H1 (cell line): ENCODE measurements at places on chromosomes 6 and 20. TPM values are rescaled to one million over a fixed set of nuclear protein-coding genes. Genes with fewer than 3 reads are reported as not detected.

DNA sequence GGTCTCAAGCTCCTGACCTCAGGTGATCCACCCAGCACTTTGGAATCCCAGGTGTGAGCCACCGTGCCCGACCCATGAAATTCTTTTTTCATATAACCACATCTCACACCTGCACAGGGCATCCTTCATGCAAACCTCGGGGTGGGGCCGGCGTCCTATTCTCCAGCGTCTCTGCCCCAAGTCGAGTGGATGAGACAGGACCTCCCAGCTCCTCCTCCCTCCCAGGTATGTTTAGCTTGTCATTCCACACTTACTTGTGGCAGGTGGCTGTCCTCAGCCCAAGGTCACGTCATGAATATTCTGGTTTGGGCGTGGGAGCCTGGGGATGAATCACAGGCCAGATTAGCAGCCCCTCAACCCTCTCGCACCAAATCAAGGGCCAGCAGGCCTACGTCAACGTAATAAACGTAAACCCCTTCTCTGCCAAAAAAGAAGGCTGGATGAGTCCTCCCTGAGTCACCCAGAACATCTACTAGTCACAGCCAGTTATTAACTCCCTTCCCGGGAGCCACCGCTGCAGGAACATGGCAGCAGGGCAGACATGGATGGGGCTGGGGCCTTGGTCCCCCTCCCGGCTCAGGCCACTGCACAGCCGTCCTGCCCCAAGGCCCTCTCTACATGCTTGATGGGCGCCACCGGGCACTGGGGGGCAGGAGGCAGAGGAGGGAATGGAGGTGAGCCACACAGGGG is 91.7 kb downstream of the YTHDF1 start:
- no peaks in the 10 kb centered on the region for H3K36me3 ChIP-seq
- no peak overlapping the region for H3K4me3 ChIP-seq
- no peak for DNase-seq
- no peaks in the 10 kb centered on the region for H3K27me3 ChIP-seq
- no peak overlapping the region for H3K27ac ChIP-seq
- no peaks in the 10 kb centered on the region for H3K4me1 ChIP-seq

The LGSN gene
- 0.03 and 0.08 TPM in 2 replicates for polyA plus RNA-seq

DNA sequence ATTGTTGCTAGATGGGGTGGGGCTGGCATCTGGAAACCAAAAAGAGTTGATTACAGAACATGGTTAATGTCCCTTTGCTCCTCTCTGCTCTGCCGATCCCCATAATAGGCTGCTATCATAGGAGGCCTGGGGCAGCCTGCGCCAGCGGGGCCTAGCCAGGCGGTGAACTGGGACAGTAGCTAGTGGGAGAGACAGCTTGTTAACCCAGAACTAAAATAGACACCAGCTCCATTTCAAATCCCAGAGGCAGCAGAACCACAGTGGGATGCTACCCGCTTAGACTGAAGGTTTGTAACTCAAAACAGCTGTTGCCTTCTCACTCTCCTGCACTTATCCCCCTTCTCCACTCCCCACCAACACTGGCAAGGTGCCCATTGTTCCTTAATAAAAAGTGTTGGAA is 98.5 kb downstream of the SSR1 start:
- H3K27me3 ChIP-seq = no peaks in the 10 kb centered on the region
- H3K27ac ChIP-seq = no peak overlapping the region
- DNase-seq = no peak
- H3K4me3 ChIP-seq = no peak overlapping the region
- H3K36me3 ChIP-seq = peaks cover 5% of the 10 kb centered on the region; the same call in 1 of the 2 replicates

The HLA-DOA gene
- polyA plus RNA-seq = 89.0 and 120 TPM in 2 replicates

- H3K4me1 ChIP-seq = no peaks in the 10 kb centered on the region
- H3K27ac ChIP-seq = no peak overlapping the region
- H3K4me3 ChIP-seq = no peak overlapping the region
Measured at GRCh38 chr6:114588726-114589125, 245.9 kb upstream of the HS3ST5 start.

The TSBP1 gene
- not detected in 2 replicates for polyA plus RNA-seq

DNA sequence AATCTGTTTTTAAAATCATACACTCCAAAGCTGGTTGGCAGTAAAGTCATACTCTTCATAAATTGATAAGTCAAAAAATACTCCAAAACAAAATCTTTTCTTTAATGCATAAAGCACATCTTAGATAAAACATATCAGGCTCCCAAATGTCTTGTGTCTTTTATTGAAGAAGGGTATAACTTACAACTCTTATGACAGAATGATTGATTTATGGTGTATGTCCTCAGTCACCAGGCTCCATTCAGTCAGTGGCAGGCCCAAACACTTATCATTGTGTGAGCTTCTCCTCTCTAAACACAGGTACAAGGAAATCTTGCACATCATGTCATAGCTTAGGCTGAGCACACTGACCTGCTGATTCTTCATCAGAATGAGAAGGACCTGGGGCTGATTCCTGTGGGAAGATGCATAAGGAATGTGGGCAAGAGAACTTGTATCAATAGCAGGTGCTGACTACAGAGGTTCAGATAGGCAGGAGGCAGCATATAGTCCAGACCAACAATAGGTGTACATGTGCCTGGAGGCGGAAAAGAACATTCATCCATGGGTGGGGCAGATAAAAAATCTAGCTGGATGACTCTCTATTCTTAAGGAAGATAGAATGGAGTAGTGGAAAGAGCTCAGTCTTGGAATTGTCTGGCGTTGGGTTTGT is 1.9 kb downstream of the CALHM5 start:
- H3K4me3 ChIP-seq = no peak overlapping the region
- no peaks in the 10 kb centered on the region for H3K36me3 ChIP-seq
- H3K27ac ChIP-seq = no peak overlapping the region

The B3GALT4 gene
- polyA plus RNA-seq = 2.2 and 3.2 TPM in 2 replicates

DNA sequence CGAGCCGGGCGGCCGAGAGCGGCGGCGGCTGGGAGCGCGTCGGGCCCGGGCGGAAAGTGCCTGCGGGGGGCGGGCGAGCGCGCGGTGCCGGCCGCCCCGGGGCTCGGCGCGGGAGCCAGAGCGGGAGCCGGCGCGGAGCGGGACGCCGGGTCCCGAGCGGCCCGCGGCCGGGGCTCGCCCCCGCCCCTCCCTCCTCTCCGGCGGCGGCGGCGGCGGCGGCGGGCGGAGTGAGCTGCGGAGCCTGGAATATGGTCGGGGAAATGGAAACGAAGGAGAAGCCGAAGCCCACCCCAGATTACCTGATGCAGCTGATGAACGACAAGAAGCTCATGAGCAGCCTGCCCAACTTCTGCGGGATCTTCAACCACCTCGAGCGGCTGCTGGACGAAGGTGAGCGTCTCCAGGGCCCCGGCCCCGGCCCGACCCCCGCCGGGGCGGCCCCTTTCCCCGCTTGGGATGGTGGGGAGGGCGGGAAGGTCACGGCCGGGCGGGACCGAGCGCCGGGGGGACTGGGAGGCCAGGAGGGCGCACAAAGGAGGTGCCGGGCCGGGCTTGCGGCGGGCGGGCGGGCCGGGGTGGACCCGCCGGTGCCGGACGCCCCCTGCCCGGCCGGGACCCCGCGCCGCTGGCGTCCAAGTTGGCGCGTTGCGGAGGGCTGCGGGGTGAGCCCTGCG is 565 bp downstream of the QKI start:
- no peaks in the 10 kb centered on the region for H3K4me1 ChIP-seq
- H3K36me3 ChIP-seq = no peaks in the 10 kb centered on the region
- no peak overlapping the region; the same call in 1 of the 2 replicates for H3K27ac ChIP-seq
- peak overlapping the region; percentile 76 for H3K4me3 ChIP-seq
- no peak for DNase-seq
- H3K27me3 ChIP-seq = no peaks in the 10 kb centered on the region

DNA sequence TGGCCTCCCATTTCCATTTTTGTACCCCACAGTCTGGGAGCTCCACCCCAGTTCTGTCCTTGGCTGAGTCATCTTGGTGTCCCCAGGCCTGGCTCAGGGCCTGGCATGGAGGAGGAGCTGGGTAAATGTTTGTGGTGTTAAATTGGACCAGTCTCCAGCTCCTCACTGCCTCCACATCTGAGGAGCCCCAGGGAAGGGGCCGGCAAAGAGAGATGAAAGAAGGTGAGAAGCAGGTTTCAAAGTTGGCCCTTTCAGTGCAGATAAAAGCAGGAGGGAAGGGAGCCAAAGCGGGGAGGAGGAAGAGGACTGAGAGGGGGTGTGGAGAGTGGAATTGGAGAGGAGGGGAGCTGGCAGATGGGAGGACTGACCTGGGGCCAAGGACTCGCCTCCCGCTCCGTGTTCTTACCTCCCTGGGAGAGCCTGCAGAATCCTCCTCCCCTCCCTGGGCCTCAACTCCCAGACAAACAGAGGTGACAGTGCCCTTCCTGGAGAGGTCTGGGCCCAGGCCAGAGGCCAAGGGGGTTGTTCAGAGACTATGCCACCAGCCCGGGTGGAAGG is 89.0 kb downstream of the CD40 start:
- no peaks in the 10 kb centered on the region for H3K27me3 ChIP-seq
- H3K27ac ChIP-seq = no peak overlapping the region
- H3K4me1 ChIP-seq = peaks cover 3% of the 10 kb centered on the region
- no peak for DNase-seq
- H3K4me3 ChIP-seq = no peak overlapping the region

DNA sequence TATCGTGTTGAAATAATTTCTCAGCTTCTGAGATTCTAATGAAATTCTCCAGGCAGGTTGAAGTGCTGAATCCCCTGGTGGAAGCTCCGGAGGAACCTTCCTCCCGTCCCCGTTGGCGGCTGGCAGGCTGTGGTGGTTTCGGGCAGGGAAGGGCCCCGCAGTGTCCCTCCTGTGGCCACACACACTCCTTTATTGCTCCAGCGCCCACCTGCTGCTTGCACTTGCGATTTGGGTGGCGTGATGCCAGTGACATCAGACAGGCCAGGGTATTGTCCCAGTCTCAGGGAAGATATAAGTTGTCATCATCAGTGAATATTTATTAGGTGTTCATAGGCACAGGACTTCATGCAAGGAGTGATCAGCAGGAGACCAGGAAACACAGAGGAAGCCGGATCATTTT is 530.4 kb downstream of the QKI start:
- H3K4me3 ChIP-seq = no peak overlapping the region
- H3K4me1 ChIP-seq = peaks cover 10% of the 10 kb centered on the region
- no peaks in the 10 kb centered on the region for H3K36me3 ChIP-seq
- H3K27me3 ChIP-seq = no peaks in the 10 kb centered on the region

DNA sequence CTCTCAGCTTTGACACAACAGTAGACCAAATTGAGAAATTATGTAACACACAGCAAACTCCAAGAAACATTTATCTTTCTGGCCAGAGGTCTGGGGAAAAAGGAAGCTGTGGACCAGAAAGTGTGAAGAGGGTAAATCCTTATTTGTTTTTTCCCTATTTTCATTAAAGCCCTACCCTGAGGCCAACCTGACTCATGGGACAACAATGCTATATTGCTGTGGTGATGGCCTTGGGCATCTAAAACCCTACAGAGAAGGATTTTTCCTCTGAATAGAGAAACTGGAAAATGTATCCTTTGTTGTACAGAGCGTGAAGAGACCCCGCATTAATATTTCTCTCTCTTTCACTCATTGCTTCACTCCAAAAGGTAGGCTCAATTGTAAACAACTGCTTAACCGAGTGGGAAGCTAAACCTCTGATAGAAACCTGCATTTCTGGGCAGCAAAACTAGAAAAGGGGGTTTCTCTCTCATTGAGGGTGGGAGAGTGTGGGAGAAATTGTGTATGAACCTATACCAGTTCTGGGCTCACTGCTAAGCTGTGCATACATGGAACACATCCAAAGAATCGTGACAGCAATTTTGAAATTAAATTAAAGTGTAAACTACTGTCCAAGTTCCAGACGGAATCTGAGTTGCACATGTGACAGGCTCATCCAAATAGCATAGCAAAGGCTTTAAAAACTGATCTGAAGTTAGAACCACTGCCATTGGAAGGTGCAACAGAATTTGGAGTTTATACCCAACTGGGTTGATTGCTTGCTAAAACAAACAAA is 175.5 kb downstream of the CLVS2 start:
- no peaks in the 10 kb centered on the region for H3K27me3 ChIP-seq
- no peaks in the 10 kb centered on the region for H3K36me3 ChIP-seq
- no peak overlapping the region for H3K27ac ChIP-seq
- DNase-seq = no peak

DNA sequence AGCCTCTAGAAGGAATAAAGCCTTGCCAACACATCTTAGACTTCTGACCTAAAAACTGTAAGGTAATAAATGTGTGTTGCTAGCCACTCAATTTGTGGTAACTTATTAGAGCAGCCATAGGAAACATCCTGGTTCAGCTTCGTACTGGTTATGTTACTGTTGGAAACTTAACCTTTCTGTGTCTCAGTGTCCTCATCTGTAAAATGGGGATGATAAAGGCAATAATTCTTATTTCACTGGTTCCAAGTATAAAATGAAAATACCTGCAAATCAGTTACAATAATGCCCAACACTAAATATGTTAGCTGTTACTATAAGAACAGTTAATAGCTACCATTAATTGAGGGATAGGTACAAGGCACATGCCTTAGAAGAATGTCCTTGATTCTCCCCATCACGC is 14.3 kb upstream of the RBPJL start:
- H3K4me3 ChIP-seq = no peak overlapping the region
- H3K27ac ChIP-seq = no peak overlapping the region
- no peaks in the 10 kb centered on the region for H3K4me1 ChIP-seq
- no peak for DNase-seq
- no peaks in the 10 kb centered on the region for H3K27me3 ChIP-seq

DNA sequence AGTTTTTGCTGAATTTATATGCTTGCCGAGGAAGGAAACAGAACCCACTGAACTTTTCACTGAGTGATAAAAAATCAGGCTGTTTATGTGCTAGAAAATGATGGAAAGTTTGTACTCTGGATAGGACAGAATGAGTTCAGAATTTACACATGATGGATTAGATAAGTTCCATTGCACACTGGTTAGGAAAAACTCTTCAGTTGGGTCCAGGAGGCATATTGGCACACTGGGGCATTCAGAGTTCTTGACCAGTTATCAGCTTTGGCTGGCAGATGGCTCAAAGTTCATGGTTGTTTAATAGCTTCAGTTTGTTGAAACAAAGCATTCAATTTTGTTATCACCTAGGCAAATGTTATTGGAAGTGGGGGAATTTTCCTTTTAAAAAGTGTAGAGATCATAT is 613.3 kb upstream of the SYNCRIP start:
- no peak overlapping the region for H3K27ac ChIP-seq
- H3K27me3 ChIP-seq = no peaks in the 10 kb centered on the region
- DNase-seq = no peak
- H3K4me1 ChIP-seq = no peaks in the 10 kb centered on the region
- no peaks in the 10 kb centered on the region for H3K36me3 ChIP-seq
